HL-60 (cell line): ENCODE measurements at places on chromosomes 1 and 21.

- no peak for DNase-seq
Observed at GRCh38 chr1:3672971-3673361, 20.6 kb downstream of the TP73 start.

GRCh38 chr1:226798427-226799411 is 59.6 kb upstream of the ITPKB start:
- DNase-seq, result no peak

GRCh38 chr1:207040181-207040533 is 7.6 kb upstream of the C1orf116 start:
- no peak for DNase-seq

DNA sequence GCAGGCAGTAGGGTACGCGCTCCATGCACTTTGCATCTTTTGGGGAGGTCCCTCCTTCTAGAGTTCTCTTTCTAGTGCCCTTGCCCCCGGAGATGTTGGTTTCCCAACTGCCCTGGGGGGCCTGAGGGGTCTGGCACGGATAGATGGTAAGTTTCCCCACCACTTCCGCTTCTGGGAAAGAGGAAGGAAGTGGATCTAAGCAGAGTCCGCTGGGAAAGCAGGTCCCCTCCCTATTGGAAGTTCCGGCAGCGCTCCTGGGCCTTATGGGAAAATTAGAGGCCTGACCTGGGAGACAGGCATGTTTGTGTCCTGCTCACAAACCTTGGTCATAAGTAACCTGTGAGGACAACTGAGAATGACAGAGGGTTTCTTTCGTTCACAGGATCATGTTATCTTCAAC is 274.4 kb downstream of the RPS6KC1 start:
- DNase-seq, result peak; percentile 8

DNA sequence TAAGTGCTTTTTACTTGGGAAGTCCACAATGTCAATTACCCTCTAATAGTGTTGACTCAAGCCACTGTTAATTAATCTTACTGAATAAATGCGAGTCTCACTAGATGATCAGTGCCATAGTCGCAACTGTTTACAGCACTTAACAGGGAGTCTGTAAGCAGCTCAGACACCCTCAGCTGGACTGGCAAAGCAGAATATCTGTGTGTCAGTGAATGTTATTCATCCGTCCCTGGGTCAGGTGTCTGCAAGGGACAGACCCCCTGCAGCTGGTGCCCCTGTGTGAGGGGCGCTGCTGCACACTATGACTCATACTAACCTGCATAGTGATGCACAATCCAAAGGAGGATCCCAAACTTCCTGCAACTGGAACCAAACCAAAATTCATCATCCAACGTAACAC is 306.5 kb downstream of the HHIPL2 start:
- DNase-seq, result no peak

- no peak for DNase-seq
Observed at GRCh38 chr21:34796518-34797200, 127.9 kb downstream of the CLIC6 start.

GRCh38 chr1:200242110-200243041 is 167.5 kb downstream of the ZNF281 start:
- DNase-seq, result no peak

DNA sequence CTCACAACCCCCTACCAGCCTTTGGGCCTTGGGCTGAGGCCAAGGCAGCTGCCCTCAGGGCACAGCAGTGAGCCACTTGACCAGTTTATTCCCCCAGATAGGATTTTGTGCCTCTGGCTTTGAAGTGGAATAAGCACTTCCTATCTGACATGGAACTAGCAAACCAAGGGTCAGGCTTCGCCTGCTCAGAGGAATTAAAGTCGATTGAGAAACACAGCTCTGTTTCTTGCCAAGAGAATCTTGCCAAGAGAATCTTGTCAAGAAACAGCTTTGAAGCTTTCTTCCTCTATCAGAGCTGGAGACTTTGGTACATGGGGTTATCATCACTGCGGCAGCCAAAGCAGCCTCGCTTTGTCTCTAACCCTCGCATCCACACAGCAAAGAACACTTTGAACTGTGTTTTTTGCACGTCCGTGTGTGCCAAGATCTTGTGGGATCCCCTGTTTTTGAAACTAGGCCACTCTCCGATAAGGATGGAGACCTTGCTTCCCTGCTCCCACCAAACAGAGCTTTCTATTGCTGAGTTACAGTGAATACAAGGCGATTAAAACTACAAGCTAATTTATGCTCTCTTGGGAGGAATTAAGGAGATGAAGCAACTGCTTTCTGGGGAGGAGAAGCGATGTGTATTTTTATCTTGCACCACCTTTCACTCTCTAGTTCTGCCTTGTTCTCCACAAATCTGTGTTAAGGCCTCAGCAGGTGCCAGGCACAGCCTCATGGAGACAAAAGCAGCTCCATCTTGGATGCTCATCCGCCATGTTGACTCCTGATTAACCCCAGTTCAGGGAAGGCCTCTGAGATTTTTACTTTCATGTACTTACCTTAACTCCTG is 67.3 kb downstream of the RHOU start:
- DNase-seq, result peak; percentile 45

GRCh38 chr1:58786184-58786926 is 2.5 kb upstream of the JUN start:
- no peak for DNase-seq

DNA sequence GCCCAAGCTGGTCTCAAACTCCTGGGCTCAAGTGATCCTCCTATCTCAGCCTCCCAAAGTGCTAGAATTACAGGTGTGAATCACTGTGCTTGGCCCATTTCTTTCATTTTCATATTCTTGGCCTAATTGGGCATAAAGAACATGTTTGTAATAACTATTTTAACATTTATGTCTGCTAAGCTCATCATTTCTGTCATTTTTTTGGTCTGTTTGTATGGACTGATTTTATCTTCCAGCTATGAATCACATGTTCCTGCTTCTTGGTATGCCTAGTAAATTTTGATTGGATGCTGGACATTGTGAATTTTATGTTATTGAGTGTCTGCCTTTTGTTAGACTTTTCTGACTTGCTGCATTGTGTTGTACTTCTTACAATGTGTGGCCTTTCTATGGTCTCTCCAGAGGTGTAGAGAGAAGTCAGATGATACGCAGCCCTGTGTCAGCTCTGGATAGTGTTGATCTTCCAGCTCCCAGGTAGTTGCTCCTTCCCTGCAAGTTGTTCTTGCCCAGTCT is 39.0 kb upstream of the PPM1J start:
- DNase-seq, result no peak

DNA sequence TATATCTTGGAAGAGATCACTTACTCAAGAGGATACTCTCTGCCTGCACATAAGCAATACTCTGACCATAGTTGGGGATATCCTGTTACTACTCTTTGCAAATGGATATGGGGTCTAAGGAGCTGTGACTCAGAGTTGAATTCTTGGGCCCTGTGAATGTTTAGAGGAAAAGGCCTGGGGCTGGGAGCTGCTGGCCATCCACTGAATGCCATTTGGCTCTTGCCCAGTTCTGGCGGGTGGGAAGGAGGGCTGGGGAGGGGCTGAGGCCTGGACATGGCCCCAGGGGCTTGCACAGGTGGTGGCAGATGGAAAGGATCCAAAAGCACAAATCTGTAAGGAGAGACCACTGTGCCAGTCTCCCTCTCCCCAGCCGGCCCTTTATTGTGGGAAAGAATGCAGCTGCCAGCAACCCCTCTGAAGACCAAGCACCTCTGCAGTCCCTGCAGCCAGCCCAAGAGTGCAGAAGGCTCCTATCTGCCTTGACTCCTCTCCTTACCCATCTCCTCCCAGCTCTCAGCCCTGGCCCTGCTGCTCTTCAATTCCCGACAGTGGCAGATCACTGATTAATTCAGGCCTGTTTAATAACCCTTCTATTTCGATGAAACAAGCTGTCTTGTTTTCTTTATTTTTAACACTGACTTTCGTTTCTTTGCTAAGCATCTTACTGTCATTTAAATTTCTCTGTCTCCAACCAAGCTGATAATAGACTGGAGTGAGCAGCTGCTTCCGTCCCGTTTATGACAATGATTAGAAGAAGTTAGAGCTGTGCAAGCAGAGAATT is 12.1 kb downstream of the PLXNA2 start:
- DNase-seq, result no peak

- DNase-seq, result no peak
Observed at GRCh38 chr1:77228836-77229235, 9.6 kb upstream of the PIGK start.

- DNase-seq, result no peak
Observed at GRCh38 chr1:183646776-183647175, 6.3 kb downstream of the APOBEC4 start.

DNA sequence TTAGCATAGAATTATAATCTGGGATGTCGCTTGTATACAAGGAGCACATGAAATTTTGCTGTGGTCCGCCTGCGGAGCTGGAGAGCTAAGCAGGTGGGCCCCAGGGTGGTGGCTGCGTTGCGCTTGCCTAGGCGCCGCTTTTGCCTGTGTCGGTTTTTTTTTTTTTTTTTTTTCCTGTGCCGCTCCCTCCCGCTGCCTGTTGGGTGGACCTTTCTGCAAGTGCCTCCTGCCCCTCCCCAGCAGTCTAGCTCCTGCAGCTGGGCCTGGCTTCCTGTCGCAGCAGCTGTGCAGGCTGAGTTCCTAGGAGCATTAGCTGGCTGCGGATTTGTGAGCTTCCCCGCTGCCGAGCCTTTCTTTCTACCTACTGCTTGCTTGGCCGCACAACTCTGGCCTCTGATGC is 20.6 kb downstream of the PYHIN1 start:
- DNase-seq, result peak; percentile 88
